Astrocyte (in vitro differentiated cells and primary cell): ENCODE measurements at places on chromosomes 7 and 10. TPM values are rescaled to one million over a fixed set of nuclear protein-coding genes. Genes with fewer than 3 reads are reported as not detected.
A peak's percentile ranks its signal among the peaks of the same experiment; 100 is the strongest.

GRCh38 chr7:28263622-28264271 lies 83.2 kb upstream of the JAZF1 start:
- H3K4me1 ChIP-seq, result no peaks in the 10 kb centered on the region
- no peak overlapping the region for H3K4me3 ChIP-seq
- H3K36me3 ChIP-seq, result no peaks in the 10 kb centered on the region
- peaks cover 7% of the 10 kb centered on the region for H3K27me3 ChIP-seq
- H3K27ac ChIP-seq, result no peak overlapping the region

CALU gene
- total RNA-seq, result 670 and 732 TPM in 2 replicates

AFAP1L2 gene
- 26.6 and 28.1 TPM in 2 replicates for total RNA-seq

GRCh38 chr7:35495377-35495776 lies 199.6 kb downstream of the HERPUD2 start:
- no peak overlapping the region for H3K27ac ChIP-seq
- DNase-seq, result no peak
- H3K27me3 ChIP-seq, result no peaks in the 10 kb centered on the region
- no peaks in the 10 kb centered on the region for H3K36me3 ChIP-seq
- H3K4me3 ChIP-seq, result no peak overlapping the region

GRCh38 chr7:49707891-49708290 lies 65.5 kb upstream of the VWC2 start:
- no peaks in the 10 kb centered on the region for H3K4me1 ChIP-seq
- no peaks in the 10 kb centered on the region for H3K36me3 ChIP-seq
- no peaks in the 10 kb centered on the region for H3K27me3 ChIP-seq
- no peak overlapping the region for H3K27ac ChIP-seq
- no peak for DNase-seq

HELLS gene
- total RNA-seq, result 16.2 and 23.5 TPM in 2 replicates

NEUROD6 gene
- total RNA-seq, result not detected in 2 replicates

- H3K27ac ChIP-seq, result peak within 1 kb of the TSS; percentile 81
- H3K27me3 ChIP-seq, result no peaks in the 10 kb centered on the region
- H3K4me3 ChIP-seq, result peak within 1 kb of the TSS; percentile 91
- H3K36me3 ChIP-seq, result no peaks in the 10 kb centered on the region
Observed at GRCh38 chr10:88879534-88880281, at the start of gene STAMBPL1. STAMBPL1 (plus strand) TSS chr10:88880245; CDS start chr10:88901709, 21,464 bp downstream.

HABP2 gene
- not detected in 2 replicates for total RNA-seq

DNA sequence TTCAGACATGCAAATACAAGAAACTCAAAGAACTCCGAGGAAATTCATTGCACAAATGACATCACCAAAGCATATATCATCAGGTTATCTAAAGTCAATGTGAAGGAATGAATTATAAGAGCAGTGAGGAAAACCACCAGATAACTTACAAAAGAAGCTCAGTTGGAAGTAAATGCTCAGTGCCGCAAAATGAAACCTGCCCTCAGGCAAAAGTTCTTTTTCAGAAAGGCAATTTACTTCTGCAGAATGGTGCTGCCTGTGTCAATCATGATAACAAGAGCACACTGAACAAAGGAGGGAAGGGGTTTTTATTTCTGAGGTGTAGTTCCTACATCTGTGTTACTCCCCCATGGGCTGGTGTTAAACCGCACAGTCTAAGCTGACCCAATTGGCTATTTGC lies 550.6 kb upstream of the SEMA3D start:
- DNase-seq, result no peak
- H3K36me3 ChIP-seq, result no peaks in the 10 kb centered on the region

DNA sequence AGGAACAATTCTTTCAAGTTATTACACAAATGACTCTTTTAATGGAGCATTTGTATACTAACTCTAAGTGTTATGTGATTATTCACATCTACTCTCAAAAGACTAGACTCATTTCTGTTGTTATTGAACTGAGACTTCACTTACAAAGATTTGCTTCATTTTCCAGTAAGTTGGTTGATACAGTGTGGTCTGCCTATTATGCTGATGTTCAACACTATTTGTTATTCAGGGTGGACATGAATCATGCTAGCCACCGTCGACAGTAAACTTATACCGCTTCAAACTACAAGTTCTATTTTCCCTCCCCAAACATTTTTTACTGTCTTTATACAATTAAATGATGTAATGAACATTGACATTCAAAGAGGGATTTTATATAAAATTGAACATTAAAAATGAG lies 84.5 kb downstream of the PRKG1 start:
- no peaks in the 10 kb centered on the region for H3K4me1 ChIP-seq
- DNase-seq, result no peak
- H3K27ac ChIP-seq, result no peak overlapping the region
- H3K4me3 ChIP-seq, result no peak overlapping the region

DNA sequence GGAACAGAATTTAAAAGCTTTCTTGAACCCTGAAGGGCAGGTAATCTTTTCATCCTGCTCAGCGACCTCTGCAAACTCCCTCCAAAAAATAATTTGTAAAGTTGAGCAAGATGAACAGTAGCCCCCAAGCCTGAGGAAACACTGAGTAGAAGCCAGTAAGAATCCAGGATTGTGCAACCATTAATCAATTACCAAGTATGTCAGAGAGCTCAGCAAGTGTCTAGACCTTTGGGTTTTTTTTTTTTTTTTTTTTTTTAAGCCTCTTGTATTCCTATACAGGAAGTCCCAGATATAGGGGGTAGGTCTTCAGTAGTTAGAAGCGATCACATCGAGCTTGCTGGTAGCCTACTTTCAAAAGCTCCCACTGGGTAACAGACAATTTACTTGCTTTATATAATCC lies 155.2 kb downstream of the DGKI start:
- no peak overlapping the region for H3K4me3 ChIP-seq
- peaks cover 16% of the 10 kb centered on the region for H3K4me1 ChIP-seq
- peak; percentile 41 for DNase-seq
- H3K36me3 ChIP-seq, result no peaks in the 10 kb centered on the region
- H3K27me3 ChIP-seq, result no peaks in the 10 kb centered on the region
- H3K27ac ChIP-seq, result no peak overlapping the region
